Temporal lobe (tissue), 4 donors: ENCODE measurements at places on chromosomes 11 and 22. TPM values are rescaled to one million over a fixed set of nuclear protein-coding genes. Genes with fewer than 3 reads are reported as not detected.

LRRN4CL gene
- 0.25 TPM for total RNA-seq

LRRC56 gene
- 0.98 TPM for total RNA-seq

DDIAS gene
- 2.5 TPM for total RNA-seq

WNT11 gene
- 6.4 TPM for total RNA-seq

PRRG4 gene
- total RNA-seq: under 0.01 TPM

WNT7B gene
- 2.7 TPM for total RNA-seq

MMP3 gene
- total RNA-seq: not detected

DLG2 gene
- total RNA-seq: 198 TPM

TECTA gene
- total RNA-seq: 2.2 TPM

PRG3 gene
- not detected for total RNA-seq

MAFF gene
- 2.0 TPM for total RNA-seq

PHRF1 gene
- 20.9 TPM for total RNA-seq

SCARF2 gene
- 2.5 TPM for total RNA-seq

INS gene
- total RNA-seq: not detected

FERMT3 gene
- total RNA-seq: 0.98 TPM

SLC16A8 gene
- total RNA-seq: 1.2 TPM

A4GALT gene
- 0.49 TPM for total RNA-seq

OR8G1 gene
- not detected for total RNA-seq

PEX26 gene
- 14.8 TPM for total RNA-seq

CSTF3 gene
- 42.8 TPM for total RNA-seq

MMP27 gene
- total RNA-seq: not detected

POU2AF1 gene
- under 0.01 TPM for total RNA-seq

CSRP3 gene
- not detected for total RNA-seq

TEX54 gene
- total RNA-seq: not detected

MN1 gene
- 64.2 TPM for total RNA-seq
